ENCODE measurements at places on chromosomes 5 and 9. TPM values are rescaled to one million over a fixed set of nuclear protein-coding genes. Genes with fewer than 3 reads are reported as not detected.

The FASTKD3 gene
- total RNA-seq: 11.3 TPM

The ACTL7A gene
- total RNA-seq: not detected

GRCh38 chr5:176485176-176485575, 37.0 kb downstream of the FAF2 start:
- DNase-seq: no peak

DNA sequence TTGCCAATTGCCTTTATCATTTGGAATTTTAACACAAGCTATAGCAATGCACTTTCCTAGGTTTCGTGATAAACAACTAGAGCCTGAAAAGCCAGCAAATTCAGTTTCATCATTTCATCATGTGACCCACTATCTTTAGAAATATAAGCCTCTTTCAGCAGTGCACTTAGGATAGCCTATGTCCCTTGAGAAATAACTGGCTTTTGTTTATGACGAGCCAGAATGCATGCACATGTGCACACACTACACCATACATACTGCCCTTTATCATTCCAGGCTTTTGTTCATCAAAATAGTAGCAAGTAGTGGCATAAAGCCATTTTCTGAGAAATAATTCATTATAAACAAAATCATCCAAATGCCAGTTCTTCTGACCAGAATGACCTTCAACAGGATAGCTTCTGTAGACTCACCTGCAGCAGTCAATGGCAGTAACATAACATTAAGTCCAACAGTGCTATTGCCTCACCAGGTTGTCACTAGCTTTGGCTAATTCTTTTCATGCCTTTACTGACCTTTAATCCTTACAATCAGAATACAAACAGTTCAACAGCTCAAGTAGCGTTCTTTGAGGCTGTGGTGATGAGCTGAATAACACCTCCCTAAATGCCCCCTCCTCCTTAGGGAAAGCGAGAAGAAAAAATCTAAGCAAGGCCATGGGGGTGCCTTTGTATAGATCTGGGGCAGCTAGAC, 132.3 kb upstream of the SMARCA2 start:
- no peak for DNase-seq

GRCh38 chr5:41686767-41687166, 176.4 kb upstream of the PLCXD3 start:
- DNase-seq: no peak

DNA sequence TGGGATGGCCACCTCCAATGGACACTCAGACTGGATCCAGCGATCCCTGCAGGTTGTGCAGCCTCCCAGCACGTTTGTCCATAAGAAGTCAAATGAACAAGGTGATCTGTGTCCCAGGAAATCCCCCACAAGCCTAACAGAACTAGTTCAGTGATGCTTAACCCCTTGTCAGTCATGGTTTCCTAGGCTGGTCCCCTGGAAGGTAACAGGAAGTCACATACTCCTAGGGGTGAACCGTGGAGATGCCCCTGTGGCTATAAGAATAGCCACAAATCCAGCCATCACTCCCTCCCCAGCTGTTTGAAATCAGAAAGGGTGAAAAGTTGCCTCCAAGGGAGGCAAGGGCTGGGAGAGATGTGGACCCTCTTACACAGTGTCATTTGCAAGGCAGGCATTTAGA, 22.5 kb downstream of the PAX5 start:
- DNase-seq: no peak

DNA sequence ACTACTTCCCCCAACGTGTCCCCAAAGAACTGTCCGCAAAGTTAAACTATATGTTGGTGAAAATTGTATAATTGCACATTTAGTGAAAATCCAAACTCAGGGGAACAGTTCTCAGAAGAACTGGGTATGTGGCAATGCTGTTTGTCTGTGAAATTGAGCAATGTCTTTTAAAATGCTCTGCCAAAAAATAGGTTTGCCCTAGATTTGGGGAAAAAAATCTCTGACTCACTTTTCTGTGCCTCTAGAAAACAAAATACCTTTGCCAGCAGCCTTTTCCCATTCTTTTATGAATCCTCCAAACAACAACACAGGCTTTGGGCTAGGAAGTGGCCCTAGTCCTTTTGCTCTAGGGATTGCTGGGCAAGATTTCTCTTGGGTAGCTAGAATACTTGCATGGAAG, 37.4 kb upstream of the ZNF608 start:
- no peak for DNase-seq

DNA sequence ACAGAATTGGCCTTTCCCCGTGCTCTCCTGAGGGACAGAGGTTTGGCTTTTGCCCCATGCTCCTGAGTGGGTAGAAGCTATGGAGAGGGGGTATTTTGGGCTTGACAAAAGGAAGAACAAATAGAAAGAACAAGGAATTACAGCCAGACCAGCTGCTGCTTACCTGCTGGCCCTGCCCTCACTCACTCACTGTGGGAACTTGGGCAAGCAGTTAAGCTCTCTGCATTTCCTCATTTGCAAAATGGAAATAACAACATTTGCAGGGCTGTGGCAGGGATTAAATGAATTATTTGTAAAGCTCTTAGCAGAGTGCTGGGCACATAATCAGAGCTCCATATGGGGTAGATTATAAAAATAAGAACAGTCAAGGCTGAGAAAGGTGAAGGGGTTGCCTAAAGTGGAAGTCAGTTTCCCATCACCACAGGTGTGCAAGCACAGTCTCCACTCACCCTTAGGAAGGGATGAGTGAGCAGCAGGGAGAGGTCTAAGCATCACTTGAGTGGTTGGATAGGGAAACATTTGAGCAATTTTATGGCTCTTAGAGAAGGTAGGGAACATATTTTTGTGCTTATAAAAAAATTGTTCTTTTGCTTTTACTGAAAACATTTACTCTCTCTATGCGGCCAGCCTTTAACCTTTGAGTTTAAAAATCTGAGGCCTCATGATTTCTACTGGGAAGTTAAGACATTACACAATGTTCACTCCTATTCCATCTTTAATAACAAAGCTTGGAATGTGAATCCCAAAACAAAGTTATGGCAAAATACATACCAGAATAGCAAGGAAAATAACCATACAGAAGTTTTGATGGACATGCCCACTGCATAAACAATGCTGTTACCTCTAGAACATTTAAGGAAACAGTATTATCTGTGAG, 42.8 kb upstream of the LHFPL2 start:
- DNase-seq: no peak

GRCh38 chr5:146919304-146919703, 40.7 kb upstream of the PPP2R2B start:
- no peak for DNase-seq
